ENCODE measurements at places on chromosomes 7 and 10. TPM values are rescaled to one million over a fixed set of nuclear protein-coding genes. Genes with fewer than 3 reads are reported as not detected.

The TMEM196 gene
- total RNA-seq = not detected

The COL26A1 gene
- total RNA-seq = 0.29 TPM

The LRRTM3 gene
- total RNA-seq = not detected

The USP6NL gene
- total RNA-seq = 14.6 TPM

The EBF3 gene
- 1.8 TPM for total RNA-seq

The SLC26A3 gene
- 856 TPM for total RNA-seq

The SMC3 gene
- 28.5 TPM for total RNA-seq

DNA sequence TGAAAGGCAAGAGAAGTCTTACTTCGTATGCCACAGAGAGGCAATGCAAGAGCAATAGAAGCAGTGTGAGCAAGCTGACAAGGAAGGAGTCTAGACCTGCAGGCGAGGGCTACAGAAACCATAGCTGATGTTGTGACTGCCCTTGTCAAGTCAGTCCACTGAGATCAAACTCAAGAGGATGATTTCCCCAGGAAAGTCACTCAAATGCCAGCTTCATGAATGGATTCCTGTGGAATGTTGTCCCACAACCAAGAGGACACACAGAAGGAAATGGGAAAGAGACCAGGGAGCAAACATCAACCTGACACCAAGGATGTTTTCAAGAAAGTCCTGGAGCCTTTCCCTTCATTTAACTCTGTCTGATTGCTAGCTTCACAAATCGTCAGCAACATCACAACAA lies 78.0 kb upstream of the GAD2 start:
- no peak for DNase-seq

DNA sequence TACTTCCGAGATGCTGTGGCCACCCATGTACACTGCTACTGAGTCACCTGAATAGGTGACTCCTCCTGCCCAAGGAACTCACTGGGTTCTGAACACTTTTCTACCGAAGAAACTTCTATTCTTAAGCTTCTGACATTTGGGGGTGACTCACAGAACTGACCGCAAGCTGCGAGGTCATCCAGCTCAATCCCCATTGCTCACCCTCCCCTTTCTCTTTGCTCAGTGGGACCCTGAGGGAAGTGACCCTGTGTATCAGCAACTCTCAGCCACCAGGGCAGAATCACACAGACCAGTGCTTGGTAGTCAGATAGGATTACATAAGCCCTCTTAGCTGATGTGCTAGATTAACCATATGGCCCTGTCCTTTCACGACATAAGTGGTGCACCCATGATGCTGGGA lies 46.3 kb downstream of the INSYN2A start:
- DNase-seq = no peak

- no peak for DNase-seq
These were observed 1.6 kb upstream of the DNAJB6 start for GRCh38 chr7:157335236-157335635.

DNA sequence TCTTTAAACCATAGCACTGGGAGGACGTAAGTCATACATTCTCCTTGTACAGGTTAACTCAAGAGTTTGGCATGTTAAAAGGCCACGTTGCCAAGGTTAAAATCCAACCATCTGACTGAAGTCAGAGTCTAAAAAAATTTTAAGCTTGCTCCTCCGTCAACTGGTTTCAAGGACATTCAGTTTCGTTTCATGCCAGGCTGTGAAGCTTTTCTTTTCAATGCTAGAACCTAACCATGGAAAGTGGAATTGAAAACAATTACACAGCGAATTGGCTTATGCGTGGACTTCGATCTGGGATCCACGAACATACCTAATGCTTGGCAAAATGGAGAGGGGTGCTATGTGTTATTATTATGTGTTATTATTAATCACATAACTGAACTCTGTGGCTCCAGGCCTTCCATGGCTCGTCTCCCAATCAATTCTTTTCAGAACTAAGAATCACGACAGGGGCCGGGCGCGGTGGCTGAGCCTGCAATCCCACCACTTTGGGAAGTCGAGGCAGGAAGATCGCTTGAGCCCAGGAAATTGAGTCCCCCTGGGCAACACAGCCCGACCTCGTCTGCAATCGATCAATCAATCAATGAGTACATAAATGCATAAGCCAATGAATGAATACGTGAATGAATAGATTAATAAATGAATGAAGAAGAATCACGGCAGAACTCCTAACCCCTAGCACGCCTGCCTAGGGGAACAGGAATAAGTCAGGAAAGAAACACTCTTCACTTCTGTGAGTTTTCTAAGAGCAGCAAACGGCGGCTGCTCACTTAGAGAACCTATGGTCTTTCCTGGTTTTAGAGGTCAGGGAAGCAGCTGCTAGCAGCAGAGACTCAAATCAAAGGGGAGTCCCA lies 733 bp upstream of the ARL5B start:
- DNase-seq = no peak

DNA sequence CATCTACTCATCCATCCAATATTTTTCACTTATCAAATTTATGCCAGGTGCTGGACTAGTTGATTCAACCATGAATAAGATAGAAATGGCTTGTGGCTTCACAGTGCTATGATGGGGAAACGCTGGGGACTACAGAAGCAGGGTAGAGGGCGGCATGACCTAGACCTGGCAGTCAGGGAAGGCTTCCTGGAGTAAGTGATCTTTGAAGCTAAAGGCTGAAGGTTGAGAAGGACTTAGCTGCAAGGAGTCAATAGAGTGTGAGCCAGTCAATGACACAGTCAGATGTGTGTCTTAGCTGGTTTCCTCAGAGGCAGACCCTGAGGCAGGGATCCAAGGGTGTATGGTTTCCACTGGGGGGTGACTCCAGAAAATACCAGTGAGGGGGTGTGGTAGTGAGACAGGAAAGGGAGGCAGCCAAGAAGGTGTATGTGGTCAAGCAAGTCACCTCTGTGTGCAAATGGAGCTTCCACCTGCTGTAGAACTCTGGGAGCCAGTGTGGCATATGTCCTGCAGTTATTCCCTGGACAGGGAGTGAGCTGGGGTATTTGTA lies 10.3 kb downstream of the PRF1 start:
- no peak for DNase-seq

DNA sequence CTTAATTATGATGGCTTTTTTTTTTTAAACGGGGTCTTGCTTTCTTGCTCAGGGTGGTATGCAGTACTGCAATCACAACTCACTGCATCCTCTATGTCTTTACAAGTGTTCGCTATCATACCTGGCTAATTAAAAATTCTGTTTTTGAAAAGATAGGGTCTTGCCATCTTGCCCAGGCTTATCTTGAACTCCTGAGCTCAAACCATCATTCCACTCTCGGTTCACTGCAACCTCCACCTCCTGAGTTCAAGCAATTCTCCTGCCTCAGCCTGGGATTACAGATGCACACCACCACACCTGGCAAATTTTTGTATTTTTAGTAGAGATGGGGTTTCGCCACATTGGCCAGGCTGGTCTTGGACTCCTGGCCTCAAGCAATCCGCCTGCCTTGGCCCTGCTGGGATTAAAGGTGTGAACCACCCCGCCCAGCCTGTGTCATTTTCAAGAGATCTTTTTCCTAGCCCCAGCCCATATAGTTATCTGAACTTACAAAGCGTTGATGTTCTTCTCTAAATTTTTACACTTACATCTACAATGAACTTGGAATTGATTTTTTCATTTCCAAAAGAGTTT lies 6.0 kb downstream of the HNRNPF start:
- DNase-seq = no peak

DNA sequence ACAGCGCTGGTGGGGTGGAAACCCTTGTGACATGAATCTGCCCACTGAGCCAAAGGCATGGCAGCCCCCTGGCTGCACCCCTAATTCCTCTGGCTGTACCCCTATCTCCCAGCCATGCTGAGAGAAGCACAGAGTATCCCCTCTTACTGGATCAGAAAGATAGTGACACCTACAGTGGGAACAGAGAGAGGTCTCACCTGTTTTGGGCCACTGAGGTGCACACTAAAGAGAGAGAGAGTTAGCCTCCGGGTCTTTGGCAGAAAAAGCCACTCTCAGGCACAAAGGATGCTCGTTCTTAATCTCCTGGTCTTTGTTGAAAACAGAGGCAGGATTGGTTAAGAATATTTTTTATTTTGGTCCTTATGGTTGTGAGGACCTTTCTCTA lies 11.3 kb downstream of the TSPAN14 start:
- DNase-seq = no peak

DNA sequence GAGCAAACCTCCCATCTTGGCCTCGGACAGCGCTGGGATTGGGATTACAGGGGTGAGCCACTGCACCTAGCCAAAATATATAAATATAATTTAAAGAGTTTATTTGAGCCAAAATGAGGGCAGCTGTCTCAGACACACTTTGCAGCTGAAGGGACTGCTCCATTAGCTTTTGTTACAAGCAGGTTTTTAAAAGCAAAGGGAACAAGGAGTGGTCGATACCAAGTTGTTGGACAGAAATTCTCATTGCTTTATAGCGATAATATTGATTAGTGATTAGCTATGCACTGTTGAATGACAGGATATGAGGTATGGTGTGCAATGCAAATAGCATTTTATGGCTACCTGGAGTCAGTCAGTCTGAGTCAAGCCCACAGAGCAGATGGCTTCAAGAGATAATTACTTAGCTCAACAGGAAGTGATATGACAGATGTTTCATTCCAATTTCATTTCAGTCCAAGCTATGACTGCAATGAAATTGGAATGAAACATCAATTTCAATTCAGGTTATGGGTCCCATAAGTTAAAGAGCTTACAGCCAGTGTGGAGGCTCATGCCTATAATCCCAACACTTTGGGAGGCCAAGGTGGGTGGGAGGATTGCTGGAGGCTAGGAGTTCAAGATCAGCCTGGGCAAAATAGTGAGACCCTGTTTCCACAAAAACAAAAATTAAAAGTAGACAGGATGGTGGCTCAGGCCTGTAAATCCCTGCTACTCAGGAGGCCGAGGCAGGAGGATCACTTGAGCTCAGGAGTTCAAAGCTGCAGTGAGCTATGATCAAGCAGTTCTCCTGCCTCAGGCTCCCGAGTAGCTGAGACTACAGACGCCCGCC lies 23.1 kb downstream of the TYW1 start:
- DNase-seq = no peak

DNA sequence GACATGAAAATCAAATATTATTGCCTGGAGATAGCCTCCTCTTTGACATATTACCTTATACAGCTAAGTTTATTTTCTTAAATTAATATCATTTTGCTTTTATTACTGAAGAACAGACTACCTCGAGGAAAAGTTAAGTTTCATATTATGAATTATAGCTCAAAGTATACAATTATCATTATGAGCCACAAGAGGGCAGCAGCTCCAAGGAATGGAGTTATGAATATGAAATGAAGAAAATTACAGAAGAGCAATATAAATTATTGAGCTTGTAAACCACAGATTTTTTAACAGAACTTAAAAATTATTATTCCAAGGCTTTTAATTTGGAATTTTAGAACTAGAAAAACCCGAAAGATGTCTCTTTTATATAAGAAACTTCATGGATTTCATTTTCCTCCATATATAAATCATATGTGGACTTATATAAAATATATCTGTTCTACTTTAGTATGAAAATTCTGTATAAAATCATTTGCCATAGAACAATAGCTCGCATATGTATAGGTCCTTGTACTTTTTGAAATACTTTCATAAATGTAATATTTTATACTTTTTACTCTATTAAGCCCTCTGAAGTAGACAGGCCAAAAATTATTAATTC lies 40.1 kb downstream of the IQUB start:
- peak; percentile 23 for DNase-seq

DNA sequence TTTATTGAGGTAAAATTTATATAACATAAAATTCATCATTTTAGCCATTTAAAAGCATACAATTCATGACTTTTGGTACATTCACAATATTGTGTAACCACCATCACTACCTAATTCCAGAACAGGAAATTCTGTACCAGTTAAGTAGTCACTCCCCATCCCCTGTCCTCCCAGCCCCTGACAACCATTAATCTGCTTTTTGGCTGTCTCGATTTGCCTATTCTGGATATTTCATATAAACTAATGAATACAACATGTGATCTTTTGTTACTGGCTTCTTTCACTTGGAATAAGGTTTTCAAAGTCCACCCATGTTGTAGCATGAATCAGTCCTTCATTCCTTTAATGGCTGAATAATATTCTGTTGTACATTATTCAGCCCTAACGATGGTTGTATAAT lies 115.6 kb upstream of the KLF14 start:
- no peak for DNase-seq

GRCh38 chr10:61547297-61547696 lies 94.1 kb upstream of the TMEM26 start:
- no peak for DNase-seq

- peak; percentile 81 for DNase-seq
These were observed at the start of gene MAGI2 for GRCh38 chr7:79453558-79454360. Gene MAGI2, minus strand, starts transcription at chr7:79453667. Its CDS starts 347 bp downstream, at chr7:79453320.

- DNase-seq = no peak
These were observed 1.3 kb upstream of the HOXA5 start for GRCh38 chr7:27144781-27145164.
